ENCODE measurements at places on chromosomes 3 and 15.

DNA sequence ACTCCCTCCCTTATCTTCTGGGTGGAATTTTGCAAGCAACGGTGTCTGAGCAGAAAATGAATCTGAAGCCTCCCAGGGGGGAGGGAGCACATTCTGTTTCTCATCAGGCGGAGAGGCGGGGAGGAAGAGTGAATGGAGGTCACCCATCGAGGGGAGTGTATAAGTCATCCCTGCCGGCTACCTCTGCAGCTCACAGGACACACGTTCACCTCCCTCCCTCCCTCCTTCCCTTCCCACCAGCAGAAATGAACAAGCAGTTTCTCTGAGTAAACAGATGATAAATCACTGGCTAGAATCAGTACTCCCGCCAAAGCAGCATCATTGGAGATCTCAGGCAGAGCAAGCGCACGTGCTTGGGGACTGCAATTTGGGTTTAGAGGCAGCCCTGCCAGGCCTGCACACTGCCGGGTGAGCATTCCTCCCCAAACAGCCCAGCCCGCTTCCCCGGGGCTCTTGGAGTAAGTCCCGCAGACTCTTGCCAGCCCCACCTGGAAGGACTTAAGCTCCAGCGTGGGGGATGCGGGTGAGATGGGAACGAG, 38.3 kb downstream of the CPN2 start:
- no peak for DNase-seq

- no peak for DNase-seq
These were observed 24.1 kb upstream of the ARHGEF3 start for GRCh38 chr3:56825567-56826438.

GRCh38 chr15:48657950-48658591, 12.6 kb upstream of the FBN1 start:
- no peak for DNase-seq

DNA sequence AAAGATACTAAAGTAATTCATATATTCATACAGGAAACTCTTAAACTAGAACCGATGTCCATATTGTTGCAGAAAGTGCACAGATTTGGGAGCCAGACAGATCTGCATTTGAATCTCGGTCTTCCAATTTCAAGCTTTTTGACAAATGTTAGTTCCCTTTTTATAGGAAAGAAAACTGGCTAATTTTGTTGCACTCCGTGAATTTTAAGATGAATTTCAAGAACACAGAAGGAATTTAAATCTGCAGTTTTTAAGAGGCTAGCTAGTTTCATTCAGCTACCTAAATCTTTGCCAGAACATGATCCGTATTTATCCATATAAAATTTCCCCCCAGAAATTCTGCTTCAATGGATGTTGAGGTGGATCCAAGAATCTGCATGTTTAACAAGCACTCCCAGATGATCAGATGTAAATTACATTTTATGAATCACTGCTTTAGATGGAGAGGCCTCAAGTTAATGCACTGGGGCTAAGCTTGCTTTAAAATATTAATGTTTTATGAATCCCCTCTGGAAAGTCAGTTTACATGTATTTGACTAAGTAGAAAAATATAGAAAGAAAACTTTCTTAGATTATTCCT, 1296.3 kb upstream of the CADM2 start:
- no peak for DNase-seq

DNA sequence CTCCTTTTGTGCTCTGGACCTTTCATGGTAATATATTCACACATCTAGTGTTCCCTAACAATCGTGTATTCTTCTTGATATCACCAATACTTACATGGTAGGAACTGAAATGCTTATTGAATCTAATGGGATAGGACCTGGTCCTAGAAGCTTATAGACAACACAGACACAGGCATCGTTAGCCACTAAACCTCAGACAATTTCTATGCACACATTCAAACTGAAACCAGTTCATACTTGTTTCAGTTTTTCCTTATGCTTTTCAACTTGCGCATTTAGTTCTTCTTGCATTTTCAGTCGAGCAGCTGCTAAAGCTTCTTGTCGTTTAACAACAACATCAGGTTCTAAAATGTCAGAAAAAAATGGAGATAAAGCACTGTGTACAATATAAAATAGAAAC, 2.3 kb downstream of the SELENOS start:
- DNase-seq = no peak

DNA sequence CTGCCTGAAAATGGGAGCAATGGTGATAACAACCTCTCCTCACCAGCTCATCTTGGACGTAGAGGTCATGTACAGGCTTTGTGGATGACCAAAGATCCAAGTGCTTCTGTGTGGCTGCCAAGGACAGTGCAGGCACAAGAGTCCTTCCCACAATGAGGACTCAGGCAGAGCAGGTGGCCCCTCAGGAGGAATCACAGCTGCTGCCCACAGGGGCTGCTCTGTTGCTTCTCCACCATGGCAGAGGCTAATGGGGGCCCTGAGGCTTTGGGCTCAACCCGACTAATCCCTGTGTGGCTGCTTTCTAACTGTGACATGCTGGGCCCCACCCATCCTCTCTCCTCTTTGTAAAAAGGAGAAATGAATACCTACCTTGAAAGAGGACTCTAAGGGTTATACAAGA, 58.1 kb upstream of the MRPS22 start:
- no peak for DNase-seq

- DNase-seq = no peak
These were observed 29.8 kb downstream of the LOXL1 start for GRCh38 chr15:73955861-73956742.

DNA sequence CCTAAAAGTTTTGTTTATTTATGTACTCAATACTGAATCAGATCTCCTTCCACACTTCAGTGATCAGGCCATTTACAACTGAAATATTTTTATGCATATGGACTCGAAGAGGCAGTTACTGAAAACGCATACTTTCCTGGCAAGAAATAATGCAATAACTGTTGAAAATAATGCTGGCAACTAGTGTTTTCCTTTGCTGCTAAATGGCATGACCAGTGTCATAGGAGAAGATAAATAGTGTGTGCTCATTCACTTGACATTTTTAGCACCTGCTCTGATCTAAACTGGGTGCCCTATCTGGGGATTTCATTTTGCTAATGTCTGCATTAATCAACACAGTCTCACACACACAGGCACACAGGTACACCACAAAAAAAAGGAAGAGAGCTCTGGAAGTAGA, 695.2 kb downstream of the TUSC7 start:
- no peak for DNase-seq

DNA sequence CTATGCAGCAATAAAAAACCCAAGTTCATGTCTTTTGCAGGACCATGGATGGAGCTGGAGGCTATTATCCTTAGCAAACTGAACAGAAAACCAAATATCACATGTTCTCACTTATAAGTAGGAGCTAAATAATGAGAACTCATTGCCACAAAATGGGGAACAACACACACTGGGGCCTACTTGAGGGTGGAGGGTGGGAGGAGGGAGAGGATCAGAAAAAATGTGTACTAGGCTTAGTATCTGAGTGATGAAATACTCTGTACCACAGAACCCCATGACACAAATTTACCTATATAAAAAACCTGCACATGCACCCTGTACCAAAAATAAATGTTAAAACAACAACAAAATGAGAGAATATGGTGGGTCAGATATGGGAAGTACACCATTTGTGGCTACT, 49.6 kb upstream of the AADACL2 start:
- DNase-seq = no peak

DNA sequence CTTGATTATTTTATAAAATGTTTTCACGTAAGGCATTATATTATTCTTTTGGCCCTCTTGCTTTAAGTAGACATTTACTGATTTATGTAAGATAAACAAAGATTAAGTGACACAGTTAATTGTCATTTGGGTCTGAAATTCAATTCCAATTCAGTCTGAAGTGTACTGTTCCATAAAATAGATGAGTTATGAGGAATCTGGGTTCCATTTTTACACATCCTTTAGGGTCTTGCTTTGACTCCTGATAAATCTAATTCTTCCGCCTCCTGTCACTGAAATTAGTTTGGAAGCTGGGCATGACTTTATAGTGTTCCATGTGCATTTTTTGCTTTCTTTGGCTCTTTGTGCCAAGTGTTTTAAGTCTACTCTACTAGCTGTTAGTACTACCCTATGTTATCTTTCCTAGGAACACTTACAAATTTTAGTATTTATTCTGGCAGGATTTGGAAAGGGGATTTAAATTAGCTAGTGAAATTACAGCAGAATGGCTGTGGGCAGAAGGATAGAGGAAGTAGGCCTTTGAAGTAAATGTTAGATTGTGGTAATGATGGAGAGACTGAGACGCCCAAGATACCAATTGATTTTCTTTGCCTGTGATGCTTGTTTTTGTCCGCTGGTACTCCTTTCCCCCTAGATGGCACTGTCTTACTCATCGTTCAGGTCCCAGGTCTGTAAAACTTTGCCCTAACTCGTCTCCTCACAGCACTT, 14.3 kb downstream of the ARL8B start:
- no peak for DNase-seq
